Stimulated activated CD8-positive, alpha-beta memory T cell treated with anti-CD3 and anti-CD28 coated beads, Interleukin-7, amount 100 ng/mL, for 48 hours (primary cell): ENCODE measurements at places on chromosomes 16 and 17.

- no peak for DNase-seq
These were observed 23.6 kb downstream of the CRISPLD2 start for GRCh38 chr16:84843149-84844048.

GRCh38 chr16:66408163-66409048, 18.7 kb upstream of the BEAN1 start:
- DNase-seq = peak; percentile 12

GRCh38 chr17:66255112-66255511, 25.9 kb upstream of the APOH start:
- no peak for DNase-seq

DNA sequence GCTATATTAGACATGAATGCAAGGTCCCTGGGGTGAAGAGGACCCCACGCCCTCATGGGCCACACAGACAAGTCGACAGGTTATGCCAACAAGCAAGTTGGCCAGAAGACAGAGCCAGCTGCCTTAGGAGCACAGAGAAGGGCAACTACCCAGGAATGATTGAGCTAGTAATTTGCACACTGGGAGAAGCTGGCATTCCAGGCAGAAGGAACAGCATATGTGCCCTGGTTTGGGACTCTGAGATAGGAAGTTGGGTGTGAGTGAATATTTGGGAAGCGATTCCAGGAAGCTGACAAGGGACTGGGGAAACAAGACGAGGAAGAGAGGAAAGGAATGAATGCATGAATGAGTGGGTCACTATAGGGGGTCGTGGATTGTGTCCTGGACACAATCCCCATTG, 203.7 kb upstream of the CDH5 start:
- no peak for DNase-seq

DNA sequence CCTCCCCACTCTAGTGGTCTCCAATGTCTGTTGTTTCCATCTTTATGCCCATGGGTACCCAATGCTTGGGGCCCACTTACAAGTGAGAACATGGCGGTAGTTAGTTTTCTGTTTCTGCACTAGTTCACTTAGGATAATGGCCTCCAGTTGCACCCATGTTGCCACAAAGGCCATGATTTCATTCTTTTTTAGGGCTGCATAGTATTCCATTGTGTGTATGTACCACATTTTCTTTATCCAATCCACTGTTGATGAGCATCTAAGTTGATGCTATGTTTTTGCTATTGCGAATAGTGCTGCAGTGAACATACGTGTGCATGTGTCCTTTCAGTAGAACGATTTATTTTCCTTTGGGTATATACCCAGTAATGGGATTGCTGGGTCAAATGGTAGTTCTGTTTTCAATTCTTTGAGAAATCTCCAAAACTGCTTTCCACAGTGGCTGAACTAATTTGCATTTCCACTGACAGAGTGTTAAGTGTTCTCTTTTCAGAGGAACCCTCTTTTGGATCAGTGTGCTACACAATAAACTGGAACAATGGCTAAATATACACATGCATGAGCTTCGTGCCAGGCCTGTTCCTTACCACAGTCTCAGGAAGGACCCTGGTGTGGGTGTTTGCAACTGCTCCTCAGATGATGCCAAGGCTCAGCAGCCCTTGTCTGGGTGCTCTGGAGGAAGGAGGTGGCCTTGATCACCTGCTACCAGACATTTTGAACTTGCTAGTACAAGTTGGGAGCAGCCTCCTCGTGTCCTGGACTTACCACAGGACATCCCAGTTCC, 34.4 kb downstream of the KNOP1 start:
- DNase-seq = no peak

GRCh38 chr17:18984273-18985114, 20.1 kb downstream of the FAM83G start:
- DNase-seq = no peak

GRCh38 chr17:57541472-57542394, 203.4 kb downstream of the CCDC182 start:
- DNase-seq = no peak
